Stimulated activated CD4-positive, alpha-beta T cell treated with anti-CD3 and anti-CD28 coated beads, Interleukin-1b, Interleukin-23, amount 100 ng/mL, for 4 hours (primary cell): ENCODE measurements at places on chromosomes 7 and 10.

DNA sequence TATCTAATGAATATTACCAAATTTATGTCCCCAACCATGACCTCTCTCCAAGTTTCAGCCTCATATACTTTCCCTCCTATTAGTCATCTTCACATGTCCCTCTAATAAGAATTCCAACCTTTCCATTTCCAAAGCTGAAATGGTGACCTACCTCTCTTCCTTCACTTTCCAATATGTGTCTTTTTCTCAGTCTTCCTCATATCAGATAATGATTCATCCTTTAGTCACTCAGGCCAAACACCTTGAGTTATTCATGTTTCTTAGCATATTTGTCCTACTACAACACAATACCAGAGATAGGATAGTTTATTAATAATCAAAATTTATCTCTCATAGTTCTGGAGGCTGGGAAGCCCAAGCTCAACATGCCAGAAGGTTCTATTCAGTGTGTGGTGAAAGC is 318.5 kb upstream of the ZWINT start:
- no peak for DNase-seq

GRCh38 chr10:63407136-63407662 is 58.6 kb downstream of the JMJD1C start:
- DNase-seq, result no peak

DNA sequence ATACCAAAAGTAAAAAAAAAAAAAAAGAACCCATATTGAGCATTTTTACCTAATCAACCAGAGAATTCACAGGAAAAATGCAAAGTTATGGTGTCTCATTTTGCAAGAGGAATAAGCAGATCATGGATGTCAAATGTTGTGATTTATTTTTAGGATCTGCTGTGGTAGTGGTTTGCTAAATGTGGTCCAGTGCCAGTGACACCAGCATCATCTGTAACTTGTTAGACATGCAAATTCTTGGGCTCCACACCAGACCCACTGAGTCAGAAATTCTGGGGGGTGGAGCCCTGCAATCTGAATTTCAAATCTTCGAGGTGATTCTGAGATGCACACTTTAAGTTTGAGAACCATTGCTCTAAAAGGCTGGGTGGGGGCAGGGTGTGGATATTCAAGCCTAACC is 30.1 kb upstream of the ZEB1 start:
- DNase-seq, result no peak

DNA sequence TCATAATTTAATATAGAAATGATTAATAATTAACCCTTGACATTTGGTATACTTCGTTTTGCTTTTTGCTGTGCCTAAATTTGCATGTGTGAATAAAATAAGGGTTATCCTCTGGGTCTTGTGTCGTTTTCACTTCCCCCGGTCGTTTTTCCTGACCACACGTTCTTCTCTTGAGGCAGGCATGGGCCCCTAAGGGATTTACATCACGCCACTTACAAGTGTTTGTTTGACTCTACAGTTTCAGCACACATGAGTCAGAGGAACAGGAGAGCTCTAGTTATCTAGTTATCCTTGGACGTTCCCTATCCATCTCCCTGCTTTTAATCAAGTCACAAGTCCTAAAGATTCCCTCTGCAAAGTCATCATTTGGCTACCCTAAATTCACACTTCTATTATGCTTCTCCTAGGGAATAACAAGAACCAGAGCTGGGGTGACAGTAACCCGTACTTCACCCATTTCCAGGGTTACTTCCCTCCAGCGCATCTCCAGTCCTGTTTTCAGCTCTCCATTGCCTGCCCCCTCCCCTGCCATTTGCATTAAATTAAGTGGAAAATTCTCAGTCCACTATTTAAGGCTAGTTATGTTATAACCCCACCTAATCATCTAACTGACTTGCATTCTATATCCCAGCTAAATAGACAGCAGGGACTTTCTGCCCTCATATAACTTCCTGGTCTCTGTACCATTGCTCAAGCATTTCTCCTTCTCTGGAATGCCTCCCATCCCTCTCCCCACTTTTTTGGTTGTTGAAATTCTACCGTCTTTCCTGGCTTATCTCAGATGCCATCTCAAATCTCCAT is 206.9 kb downstream of the PTEN start:
- no peak for DNase-seq

DNA sequence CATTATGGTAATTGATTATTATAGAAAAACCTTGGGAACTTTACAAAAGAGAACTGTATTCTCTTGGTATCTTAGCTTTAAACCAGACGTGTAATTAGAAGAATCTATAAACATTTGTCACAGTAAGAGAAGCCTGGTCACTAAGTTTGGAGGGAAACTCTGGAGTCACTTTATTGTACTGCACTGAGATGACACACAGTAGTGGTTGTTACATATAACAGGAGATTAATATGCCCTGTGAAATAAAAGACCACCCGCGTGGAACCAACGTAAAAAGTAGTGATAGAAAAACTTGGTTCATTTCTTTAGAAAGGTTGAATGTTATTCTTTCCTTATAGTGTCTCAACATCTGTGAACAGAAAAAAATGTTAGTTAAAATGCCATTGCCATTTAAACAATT is 416.1 kb downstream of the MDFIC start:
- DNase-seq, result no peak

GRCh38 chr7:143217806-143218205 is 4.0 kb upstream of the TAS2R40 start:
- no peak for DNase-seq

- no peak for DNase-seq
Measured at GRCh38 chr7:107045195-107045960, 873 bp downstream of the PRKAR2B start.
